Small intestine (tissue), 16 donors: ENCODE measurements at places on chromosomes 1 and 21.

GRCh38 chr1:55413286-55413685 lies 198.1 kb upstream of the USP24 start:
- no peak for DNase-seq

GRCh38 chr1:53398091-53398490 lies 61.1 kb upstream of the DMRTB1 start:
- no peak for DNase-seq

DNA sequence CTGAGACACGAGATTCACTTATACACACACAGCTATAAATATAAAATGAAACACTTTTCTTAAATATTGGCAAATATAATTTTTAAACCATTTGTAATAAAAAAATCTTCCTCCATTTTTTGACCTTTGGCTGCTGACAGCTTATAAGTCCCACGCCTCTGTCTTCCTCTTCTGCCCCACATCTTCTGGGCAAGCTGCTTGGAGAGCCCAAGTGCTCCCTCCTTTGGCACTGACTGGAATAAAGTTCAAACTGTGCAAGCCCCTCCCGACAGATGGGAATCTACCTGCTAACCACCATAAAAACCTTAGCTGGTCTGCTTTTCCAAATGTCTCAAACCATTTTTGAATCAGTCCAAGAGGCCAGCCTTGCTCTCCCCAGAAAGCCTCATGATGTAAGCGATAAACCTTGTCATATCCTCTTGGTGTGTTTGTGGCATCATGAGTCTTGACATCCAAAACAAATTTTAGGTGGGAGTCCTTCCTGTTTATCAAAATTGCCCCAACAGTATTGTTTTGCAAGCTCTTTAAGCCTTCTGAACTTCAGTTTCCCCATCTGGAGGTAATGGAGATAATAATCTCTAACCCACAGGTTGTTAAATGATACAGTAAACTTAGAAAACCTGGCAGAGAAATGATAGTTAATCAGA lies 99.8 kb downstream of the SNX7 start:
- DNase-seq = peak; percentile 31

GRCh38 chr1:35929730-35930592 lies 944 bp upstream of the AGO3 start:
- DNase-seq = no peak

GRCh38 chr1:33082575-33083108 lies 1.7 kb downstream of the AZIN2 start:
- DNase-seq = no peak

GRCh38 chr1:223319905-223320580 lies 43.9 kb downstream of the SUSD4 start:
- DNase-seq = no peak

- DNase-seq = no peak
These were observed 91.5 kb upstream of the IPO9 start for GRCh38 chr1:201737352-201738060.

GRCh38 chr1:220527279-220527907 lies 543 bp upstream of the MARK1 start:
- peak; percentile 15 for DNase-seq

GRCh38 chr1:40024671-40025070 lies 15.9 kb upstream of the CAP1 start:
- no peak for DNase-seq

DNA sequence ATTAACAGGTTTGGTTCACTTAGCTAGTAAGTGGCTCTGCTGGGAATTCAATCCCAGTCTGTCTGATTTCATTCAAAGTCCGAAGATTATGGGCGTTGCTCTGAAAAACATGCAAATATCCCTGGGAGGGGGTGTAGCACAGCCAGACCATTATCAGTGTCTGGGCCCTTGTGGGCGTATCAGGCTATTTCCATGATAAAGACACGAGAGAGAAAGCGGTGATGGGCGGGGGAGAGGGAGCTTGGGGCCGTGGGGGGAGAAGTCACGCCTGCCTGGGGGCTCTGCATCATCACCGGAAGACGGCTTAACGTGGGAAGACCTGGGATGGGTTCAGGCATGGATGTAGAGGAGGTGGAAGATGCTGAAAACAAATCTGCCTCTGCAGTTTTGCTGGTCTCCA lies 25.8 kb downstream of the IL6R start:
- DNase-seq = peak; percentile 88

DNA sequence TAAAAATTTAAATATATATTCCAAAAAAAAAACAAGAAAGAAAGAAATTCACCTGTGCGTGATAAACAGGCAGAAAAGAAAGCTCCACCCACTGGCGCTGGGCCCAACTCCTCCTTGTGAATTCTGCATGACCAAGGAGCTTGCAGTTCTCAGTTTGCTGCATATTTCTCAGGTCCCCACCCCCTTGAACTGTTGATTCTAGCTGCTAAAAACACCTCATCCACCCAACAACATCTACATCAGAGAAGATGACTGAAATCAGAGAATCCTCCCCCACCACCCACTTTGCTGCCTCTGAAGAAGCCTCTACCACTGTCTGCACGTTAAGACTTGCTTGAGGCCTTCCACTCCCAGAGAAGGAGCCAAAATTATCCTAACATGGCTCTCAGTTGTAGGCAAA lies 104.8 kb downstream of the RGS2 start:
- DNase-seq = no peak
